ENCODE measurements at places on chromosomes 3 and 15. TPM values are rescaled to one million over a fixed set of nuclear protein-coding genes. Genes with fewer than 3 reads are reported as not detected.

The TM4SF4 gene
- total RNA-seq = not detected

The MAGI1 gene
- total RNA-seq = 34.3 TPM

The CASR gene
- total RNA-seq = not detected

The ACTC1 gene
- not detected for total RNA-seq

The PRKCD gene
- total RNA-seq = 5.8 TPM

The CD200R1 gene
- not detected for total RNA-seq

The COL7A1 gene
- total RNA-seq = 0.14 TPM

The PDIA5 gene
- total RNA-seq = 43.8 TPM

The CHST13 gene
- not detected for total RNA-seq

The HDC gene
- not detected for total RNA-seq

The HYPK gene
- total RNA-seq = 11.0 TPM

The GOLGA8A gene
- total RNA-seq = 35.9 TPM

The NPAP1 gene
- not detected for total RNA-seq

The ILDR1 gene
- total RNA-seq = not detected

The REC114 gene
- total RNA-seq = not detected

The GOLGA8R gene
- total RNA-seq = 1.3 TPM

The SYNPR gene
- total RNA-seq = not detected

The XRN1 gene
- total RNA-seq = 68.5 TPM

The CERS3 gene
- not detected for total RNA-seq

The HCN4 gene
- total RNA-seq = not detected

The P2RY13 gene
- total RNA-seq = not detected

The ISLR gene
- total RNA-seq = 0.07 TPM

The GOLGA6D gene
- not detected for total RNA-seq

The ZNF662 gene
- total RNA-seq = 2.4 TPM

The C15orf39 gene
- total RNA-seq = 27.8 TPM

The C3orf85 gene
- not detected for total RNA-seq

The CD276 gene
- 60.9 TPM for total RNA-seq

The CELF6 gene
- total RNA-seq = not detected

The PCLAF gene
- total RNA-seq = 93.0 TPM

The PLA2G4D gene
- total RNA-seq = not detected

The CYP1A1 gene
- total RNA-seq = 4.5 TPM

The LMAN1L gene
- total RNA-seq = under 0.01 TPM

The TMEM266 gene
- not detected for total RNA-seq

The MEX3B gene
- total RNA-seq = 10.9 TPM

Data from thoracic aorta endothelial cell (primary cell).